ENCODE measurements at places on chromosomes 16 and 17.

DNA sequence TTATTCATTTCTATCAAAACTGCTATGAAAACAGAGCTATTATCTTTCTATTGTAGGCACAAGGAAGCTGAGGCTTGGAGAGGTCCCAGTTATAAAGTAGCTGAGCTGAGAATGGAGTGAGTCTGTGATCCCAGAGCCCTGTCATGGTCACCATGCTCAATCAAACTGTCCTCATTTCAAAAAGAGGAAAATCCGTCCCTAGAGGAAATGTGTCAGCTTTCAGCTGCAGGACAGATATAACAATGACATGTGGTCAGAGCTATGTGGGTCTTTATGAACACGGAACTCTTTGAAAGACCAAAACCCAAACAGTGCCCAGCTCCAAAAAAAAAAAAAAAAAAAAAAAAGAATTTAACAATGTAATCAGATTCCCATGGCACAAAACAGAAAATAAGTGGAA lies 266.1 kb downstream of the XYLT1 start:
- no peak for DNase-seq

GRCh38 chr17:37388266-37388665 lies 12.5 kb downstream of the C17orf78 start:
- DNase-seq, result no peak

- DNase-seq, result no peak
These were observed 104.7 kb upstream of the TMEM132E start for GRCh38 chr17:34474706-34475105.

- DNase-seq, result no peak
These were observed 53.3 kb downstream of the HLF start for GRCh38 chr17:55318081-55318480.

DNA sequence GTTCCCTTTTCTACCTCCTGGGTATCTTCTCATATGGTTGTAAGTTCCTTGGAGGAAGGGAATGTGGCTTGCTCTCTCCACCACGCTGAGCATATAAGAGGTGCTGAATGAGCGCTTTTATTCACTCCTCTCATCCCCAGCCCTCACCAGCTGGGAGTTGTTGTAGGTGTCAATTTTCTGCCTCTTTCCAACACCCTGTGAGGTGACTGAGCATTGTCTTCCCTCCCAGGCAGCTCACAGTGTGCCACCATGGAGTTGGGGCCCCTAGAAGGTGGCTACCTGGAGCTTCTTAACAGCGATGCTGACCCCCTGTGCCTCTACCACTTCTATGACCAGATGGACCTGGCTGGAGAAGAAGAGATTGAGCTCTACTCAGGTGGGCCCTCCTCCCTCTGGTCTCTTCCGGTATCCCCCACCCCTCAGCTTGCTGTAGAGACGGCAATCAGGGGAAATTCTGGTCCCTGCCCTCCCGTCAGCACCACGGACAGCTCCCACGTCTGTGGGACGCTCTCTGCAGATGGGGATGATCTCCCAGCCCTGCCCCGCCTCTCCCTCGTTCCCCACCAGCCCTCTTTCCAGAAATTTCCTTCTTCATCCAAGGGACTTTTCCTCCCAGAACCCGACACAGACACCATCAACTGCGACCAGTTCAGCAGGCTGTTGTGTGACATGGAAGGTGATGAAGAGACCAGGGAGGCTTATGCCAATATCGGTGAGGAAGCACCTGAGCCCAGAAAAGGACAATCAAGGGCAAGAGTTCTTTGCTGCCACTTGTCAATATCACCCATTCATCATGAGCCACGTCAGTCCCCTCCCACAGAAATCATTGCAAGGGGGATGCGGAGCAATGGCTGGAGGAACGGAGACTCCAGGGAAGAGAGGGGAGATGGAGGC lies 18.3 kb downstream of the CIITA start:
- peak; percentile 62 for DNase-seq

DNA sequence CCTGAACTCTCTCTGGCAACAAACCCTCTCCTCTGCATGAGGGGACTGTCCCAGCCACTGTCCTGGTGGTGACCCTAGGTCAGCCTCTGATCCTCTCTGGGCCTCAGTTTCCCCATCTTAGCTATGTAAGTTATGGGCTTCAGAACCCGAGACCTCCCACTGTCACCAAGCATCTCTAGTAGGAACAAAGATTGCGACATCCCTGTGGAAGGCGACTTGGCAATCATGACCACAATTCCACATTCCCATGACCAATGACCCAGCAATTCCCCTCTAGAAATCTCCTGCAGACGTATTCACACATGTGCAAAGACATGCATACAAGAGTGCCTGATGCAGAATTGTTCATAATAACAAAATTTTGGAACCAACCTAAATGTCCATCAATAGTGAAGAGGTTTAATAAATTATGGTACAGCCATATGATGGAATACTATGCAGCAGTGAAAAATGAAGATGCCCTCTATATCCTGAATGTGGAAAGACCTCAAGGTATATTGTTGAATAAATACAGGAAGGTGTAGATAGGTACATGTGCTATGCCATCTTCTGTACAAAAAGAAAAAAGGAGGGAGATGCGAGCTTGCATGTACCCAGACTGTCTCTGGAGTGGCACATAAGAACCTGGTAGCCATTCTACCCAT lies 21.2 kb downstream of the CNGB1 start:
- no peak for DNase-seq

- no peak for DNase-seq
These were observed 52.6 kb downstream of the RAB11FIP4 start for GRCh38 chr17:31444026-31444425.

DNA sequence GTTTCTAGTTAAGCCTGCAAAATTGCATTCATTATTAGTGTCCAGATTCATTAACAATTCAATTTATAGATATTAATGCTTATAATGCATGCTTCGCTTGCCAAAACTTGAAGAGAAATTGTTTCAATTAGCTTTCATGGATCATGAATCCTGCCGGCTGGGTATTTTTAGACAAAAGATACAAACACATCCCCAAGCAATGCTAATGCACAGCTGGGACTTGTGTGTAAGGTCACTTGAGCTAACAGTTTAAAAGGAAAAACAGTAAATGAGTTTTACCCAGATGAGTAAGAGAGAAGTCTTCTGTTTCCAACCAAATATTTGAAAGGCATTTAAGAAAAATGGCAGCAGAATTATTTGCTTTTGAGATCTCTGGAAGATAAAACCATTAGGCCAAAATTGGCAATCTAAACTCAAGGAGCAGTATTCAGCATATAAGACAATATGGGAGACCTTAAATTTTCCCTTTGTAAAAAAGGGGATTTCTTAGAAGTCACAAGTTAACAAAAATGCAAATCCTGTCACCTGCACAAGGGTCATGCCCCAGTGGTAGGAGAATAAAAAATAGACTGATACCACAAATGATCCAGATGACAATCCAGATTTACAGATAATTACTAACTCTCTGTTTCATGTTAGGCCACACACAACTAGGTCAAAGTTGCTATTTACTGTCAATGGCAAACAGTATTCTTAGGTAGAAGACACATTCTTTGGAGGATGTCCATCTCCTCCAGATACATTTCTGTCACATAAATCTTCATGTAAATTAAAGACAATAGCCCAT lies 418.4 kb upstream of the PMFBP1 start:
- DNase-seq, result no peak

- no peak for DNase-seq
These were observed 10.1 kb upstream of the SLC25A39 start for GRCh38 chr17:44334727-44335126.

- no peak for DNase-seq
These were observed 44.1 kb upstream of the RBFOX3 start for GRCh38 chr17:79654960-79655382.

GRCh38 chr17:48631693-48632578 lies 5.8 kb upstream of the HOXB9 start:
- no peak for DNase-seq

DNA sequence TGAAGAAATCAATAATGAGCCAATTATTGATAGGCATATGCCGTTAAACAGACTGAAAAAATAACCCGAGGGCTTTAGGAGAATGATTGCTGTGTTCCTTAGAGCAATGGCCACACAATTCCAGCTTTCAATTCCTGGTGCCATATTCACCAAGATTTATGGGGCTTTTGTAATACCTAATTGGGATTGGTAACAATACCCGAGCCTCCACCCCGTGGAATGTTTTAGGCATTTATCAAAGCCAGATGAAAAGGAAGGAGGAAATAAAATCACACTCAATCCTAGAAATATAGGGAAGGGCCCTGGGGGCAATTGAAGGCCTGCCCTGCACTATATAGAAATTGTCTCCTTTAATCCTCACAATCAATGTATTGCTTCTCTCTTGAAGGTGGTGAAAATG lies 42.1 kb upstream of the MLYCD start:
- no peak for DNase-seq

DNA sequence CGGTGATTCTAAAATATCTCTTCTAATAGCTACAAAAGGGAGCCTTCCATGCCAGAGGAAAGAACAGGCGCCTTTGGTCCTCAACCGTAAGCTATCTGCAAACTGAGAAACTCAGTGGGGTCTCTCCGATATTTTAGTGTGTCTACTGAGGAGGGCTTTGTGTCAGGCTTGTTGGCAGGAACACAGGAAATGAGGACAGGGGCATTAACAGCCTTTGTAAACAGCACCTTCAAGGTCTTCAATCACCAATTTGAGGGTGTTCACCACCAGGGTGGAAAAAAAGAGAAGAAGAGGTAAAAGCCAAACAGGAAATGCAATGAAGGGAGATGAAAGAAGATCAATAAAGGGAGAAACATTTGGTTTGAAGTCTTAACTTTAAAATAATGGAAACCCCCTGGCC lies 580.1 kb upstream of the SALL1 start:
- DNase-seq, result no peak

DNA sequence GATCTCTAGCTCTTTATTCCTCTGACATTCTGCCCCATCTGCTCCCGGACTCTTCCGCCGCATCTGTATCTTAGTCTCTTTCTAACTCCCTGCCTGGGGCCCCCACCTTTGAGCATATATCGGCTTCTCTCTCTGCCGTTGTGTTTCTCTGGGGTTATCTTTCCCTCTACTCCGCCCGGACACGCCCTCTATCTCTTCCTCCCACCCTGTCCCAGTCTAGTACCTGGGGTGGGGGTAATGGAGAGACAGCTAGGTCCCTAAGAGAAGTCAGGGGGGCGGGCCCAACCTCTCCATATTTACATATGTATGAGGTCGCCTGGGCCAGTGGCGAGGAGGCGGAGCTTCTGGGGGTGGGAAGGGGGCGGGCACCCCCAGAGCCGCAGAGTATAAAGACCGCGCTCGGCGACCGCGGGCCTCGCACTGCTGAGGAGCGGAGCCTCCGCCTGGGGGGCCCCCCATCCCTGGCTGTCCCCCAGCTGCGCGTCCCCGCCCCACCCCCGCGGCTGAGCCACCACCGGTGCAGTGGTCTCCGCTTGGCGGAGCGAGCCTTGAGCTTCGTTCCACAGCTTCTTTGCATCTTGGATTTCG lies at the start of gene ATP1B2:
TSS of gene ATP1B2 (plus strand) at position 418 of the 588 bp plus-strand sequence. CDS start 593 bp downstream, outside the sequence.
- DNase-seq, result peak; percentile 83

DNA sequence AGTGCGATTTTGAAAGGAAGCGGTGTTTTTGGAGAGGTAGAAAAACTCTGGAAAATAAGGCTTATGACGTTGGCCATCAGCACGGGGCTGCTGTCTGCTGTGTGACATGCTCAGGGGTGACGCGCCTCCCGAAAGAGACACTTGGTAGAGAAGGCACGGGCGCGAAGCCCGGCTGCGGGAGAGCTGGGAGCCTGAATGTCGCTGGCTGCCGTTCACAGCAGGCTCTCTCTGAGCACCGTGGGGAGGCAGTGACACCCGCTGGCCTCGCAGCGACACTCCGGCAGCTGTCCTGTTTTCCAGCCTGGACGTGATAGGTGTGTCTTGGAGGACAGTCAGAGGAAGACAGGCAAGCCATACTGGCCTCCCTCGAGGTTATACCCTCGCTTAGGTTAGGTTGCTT lies 759.1 kb upstream of the RBFOX1 start:
- no peak for DNase-seq

- DNase-seq, result no peak
These were observed 77.7 kb downstream of the HAPSTR1 start for GRCh38 chr16:9169094-9169493.
